Panc1 (cell line): ENCODE measurements at places on chromosomes 1 and 21.

GRCh38 chr1:58515794-58516401 lies 30.6 kb downstream of the OMA1 start:
- DNase-seq, result peak; percentile 20

DNA sequence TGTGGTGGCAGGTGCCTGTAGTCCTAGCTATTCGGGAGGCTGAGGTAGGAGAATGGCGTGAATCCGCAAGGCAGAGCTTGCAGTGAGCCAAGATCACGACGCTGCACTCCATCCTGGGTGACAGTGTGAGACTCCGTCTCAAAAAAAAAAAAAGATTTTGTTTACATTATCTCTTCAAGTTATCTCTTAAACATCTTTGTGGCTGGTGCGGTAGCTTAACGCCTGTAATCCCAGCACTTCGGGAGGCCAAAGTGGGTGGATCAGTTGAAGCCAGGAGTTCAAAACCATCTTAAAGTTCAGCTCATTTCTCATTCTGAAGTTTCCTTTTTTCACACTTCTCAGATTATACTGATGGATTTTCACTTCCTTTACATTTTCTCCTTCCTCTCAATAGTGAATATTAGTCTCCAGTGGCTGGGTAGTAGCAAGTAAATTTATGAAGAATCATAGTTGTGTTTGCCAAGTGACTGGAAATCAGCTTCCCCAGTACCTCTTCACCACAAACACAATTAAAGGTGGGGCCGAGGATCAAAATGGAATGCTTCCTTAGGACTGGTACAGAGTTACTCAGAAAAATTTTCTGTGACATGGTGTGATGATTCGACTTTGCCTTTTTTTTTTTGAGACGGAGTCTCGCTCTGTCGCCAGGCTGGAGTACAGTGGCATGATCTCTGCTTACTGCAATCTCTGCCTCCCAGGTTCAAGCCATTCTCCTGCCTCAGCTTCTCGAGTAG lies 13.8 kb downstream of the PIP5K1A start:
- DNase-seq, result no peak

DNA sequence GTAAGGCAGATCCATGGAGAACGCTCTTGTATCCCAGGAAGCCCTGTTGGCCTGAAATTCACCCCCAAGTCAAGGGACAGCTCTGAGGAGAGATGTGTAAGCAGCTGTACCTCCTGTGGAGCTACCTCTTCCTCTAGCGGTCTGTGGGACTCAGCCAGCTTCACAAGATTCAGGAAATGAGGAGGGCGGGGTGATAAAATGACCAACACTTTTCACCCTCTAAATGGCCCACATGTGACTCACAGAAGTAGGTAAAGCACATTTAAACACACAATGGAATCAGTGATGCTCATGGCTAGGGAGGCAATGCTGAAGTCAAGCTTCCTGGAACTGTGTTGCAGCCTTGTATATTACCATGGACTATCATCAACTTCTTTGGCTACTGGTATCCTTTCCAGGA lies at the start of gene SH2D1B:
Gene SH2D1B, minus strand, starts transcription at position 135 of the 400 bp plus-strand sequence. Its CDS starts 120 bp downstream, at position 15.
- DNase-seq, result no peak

GRCh38 chr1:244226435-244226834 lies 175.4 kb downstream of the ZBTB18 start:
- DNase-seq, result no peak
